Naive B cell (primary cell): ENCODE measurements at places on chromosomes 4 and X.

GRCh38 chr4:7995135-7995534 lies 55.5 kb upstream of the AFAP1 start:
- DNase-seq = no peak

DNA sequence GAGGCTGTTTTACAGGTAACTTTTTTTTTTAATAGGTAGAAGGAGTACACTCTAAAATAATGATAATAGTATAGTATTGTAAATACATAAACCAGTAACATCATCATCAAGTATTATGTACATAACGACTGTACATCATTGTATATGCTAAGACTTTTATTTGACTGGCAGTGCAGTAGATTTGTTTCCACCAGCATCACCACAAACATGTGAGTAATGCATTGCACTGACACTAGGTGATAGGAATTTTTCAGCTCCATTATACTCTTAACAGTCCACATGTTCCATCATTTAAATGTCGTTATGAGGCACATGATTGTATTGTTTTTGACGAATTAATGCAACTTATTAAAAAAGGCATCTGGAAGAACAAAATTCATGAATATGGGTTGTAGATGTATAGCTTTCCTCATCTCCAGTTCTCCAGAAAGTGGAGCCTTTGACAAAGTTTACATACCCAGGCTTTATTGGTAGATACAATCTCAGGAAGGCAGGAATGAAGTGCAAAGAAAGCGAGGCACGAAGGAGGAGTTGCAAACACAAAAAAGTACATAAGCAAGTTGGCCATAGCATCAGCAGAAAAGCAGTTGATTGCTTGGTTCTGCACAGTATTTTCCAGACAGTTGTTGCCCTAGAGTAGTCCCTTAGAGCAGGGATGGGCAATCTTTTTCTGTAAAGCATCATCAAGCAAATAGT lies 336.9 kb upstream of the NR3C2 start:
- no peak for DNase-seq

DNA sequence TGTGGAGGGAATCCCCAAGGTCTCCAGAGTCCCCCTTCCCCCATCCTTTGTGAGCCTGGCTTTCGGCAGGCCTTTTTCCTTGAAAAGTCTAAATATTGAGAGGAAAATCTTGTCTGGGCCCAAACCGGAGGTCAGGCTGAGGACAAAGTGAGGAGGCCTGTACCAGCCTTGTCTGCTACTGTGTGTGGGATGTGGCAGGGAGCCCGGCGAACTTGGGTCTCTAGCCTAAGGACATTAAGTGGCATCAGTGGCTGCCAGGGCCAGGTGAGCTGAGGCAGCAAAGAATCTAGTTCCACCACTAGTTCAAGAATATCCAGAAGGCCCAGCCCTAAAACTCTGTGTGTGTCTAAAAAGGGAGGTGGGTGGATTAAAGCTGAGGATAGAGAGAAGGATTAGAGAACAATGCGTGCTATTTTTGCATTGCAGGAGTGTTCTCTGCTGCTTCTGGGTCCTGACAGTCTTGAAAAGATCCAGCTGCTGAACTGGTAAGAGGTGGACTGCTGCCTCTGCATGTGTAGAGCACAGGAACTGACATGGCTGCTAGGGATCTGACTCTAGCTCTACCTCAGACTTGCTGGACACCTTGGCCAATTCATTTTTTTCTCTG lies 1.2 kb upstream of the AMER1 start:
- DNase-seq = no peak

DNA sequence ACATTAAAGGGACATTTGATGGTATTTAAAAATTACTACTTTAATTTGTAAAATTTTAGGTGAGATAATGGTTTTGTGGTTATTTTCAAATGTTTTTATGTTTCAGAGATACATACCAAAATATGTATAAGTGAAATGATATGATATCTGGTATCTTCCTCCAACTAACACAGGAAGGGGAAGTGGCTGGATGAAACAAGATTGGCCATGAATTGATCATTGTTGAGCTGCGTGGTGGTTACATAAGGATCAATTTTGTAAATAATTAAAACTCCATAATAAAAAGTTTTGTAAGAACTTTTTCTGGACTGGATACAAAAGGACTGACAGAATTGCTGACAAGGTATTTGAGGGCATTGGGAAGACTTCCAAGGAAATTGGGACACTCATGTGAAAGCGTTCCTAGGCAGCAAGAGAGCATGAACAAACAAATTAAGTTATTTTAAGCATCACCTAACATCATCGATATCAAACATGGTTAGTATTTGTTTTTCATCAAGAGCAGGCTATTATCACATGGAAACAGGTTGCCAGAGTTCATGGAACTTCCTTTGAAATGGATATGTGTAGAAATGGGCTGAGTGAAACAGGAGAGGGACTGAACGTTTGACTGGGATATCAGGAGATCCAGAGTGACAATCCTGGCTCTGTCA lies 4.4 kb upstream of the PGM2 start:
- DNase-seq = no peak

DNA sequence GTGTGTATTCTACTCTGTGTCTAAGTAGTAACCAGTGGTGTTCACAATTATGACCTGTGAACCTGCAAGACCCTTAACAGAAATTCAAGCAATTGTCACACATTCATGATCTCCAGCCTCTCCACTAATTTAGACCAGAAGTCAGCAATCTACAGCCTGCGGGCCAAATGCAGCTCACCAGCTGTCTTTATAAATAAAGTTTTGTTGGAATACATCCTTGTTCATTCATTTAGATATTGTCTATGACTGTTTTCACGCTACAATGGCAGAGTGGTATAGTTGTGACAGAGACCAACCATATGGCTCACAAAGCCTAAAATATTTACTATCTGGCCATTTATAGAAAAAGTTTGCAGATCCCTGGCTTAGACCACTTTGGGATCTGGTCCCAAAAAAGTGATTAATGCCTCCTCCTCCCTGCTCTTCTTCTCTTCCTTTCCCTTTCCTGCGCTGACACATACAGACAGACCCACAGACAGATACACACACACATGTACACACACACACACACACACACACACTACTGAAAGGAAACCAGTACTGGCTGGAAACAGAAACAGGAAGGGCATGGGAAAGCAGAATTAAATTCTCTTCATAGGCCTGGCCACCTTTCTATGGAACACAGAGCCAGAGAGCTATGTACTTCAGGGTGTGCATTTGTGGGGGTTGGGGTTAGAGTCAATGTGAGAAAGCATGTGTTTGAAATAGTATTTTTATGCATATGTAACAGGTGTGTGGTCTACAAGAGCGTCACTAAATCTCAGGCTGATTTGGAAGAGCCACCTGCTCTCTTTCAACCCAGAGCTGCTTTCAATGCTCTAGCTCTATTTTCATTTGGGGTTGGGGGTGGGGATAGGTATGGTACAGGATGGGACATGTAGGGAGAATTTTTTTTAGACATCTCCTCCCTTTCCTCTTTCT lies 49.7 kb upstream of the TMEM164 start:
- no peak for DNase-seq

GRCh38 chr4:20870436-20870835 lies 170.2 kb downstream of the PACRGL start:
- DNase-seq = no peak

DNA sequence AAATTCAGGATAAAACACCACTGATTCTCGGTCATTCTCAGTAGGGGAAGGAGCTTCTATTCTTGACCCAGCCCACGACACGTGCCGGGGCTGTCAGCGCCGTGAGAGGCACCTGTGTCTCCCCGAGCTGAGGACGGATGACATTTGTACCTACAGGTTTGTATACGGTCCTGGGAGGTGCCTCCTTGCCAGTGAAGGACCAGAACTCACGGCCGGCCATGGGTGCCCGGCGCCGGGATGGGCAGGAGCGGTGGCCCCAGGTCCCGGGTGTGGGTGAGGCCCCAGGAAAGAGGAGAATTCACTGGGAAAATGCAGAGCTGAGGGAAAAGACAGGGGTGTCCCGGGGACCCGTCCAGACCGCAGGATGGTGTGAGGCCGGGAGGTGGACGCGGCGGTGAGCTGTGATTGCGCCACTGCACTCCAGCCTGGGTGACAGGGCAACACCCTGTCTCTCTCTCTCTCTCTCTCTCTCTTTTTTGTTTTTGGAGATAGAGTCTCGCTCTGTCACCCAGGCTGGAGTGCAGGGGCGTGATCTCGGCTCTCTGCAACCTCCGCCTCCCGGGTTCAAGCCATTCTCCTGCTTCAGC lies 48.9 kb upstream of the PPP2R3B start:
- no peak for DNase-seq
